Fibroblast of pulmonary artery (primary cell): ENCODE measurements at places on chromosomes 2 and 18.

DNA sequence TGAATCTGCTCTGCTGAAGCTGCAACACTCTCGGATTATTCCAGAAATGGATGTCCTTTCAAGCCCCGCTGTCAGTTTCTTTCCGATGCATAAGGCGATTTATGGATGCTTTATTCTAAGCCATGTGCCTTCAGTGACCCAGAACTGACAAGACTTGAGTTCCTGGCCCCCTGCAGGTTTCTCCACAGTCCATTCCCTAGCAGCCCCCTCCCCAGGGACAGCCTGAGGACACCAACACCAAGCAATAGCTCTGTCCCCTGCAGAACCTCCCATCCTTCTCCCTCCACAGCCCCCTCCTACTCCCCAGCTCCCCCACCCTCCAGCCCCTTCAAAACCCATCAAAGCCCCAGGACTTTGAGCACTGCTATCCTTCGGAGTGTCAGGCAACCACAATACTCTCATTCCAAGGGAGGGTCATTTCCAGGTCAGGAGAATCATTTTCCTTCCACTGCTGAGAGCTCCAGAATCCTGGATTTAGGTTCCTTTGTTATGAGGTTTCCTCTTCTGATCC, 24.6 kb upstream of the SPP2 start:
- no peak for DNase-seq

DNA sequence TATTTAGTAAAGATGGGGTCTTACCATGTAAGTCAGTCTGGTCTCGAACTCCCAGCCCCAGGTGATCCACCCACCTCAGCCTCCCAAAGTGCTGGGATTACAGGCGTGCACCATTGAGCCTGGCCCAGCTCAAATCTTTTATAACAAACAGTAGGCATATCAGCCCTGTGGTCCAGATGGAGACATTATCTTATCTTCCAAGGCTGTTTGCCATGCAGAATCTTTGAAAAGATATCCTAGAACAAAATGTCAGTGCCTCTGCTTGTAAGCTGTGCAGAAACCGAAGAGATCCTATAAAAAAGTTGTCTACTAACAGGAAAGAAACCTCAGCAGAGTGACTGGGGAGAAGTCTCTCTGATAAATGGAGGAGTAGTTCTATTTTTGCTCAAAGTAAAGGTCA, 142.1 kb downstream of the PTH2R start:
- no peak for DNase-seq

DNA sequence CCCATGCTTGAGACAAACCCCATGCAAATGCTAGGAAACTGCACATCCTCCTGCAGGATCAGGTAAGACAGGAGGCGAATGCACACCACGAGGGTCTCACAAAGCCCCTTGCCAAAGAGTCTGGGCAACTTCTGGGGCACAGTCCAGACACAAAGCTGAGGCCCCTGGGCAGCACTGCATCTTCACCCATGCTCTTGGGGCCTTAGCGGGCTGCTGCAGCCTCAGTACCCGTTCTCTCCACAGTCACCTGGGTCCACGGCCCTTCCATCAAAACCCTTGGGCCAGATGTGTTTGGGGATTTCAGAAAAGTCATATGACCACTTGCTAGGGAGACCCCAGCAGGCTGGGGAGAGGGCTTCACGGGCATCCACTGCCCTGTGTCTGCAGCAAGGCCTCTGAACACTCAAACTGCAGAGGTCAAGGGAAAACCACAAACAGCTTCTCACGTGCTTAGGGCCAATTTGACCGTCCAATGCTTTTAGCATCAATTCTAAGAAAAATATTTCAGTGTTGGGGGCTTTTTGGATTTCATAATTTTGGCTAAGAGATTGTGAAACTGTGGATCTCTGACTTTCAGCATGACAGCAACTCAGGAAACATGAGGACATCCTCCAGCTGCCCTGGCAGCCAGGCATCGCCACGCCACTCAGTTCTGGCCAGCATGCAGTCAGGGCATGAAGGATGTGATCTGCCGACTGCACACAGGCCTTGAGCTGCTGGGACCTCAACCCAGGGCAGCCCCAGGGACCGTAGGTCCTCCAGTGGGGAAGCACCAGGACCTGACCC, 20.0 kb downstream of the PASK start:
- no peak for DNase-seq

DNA sequence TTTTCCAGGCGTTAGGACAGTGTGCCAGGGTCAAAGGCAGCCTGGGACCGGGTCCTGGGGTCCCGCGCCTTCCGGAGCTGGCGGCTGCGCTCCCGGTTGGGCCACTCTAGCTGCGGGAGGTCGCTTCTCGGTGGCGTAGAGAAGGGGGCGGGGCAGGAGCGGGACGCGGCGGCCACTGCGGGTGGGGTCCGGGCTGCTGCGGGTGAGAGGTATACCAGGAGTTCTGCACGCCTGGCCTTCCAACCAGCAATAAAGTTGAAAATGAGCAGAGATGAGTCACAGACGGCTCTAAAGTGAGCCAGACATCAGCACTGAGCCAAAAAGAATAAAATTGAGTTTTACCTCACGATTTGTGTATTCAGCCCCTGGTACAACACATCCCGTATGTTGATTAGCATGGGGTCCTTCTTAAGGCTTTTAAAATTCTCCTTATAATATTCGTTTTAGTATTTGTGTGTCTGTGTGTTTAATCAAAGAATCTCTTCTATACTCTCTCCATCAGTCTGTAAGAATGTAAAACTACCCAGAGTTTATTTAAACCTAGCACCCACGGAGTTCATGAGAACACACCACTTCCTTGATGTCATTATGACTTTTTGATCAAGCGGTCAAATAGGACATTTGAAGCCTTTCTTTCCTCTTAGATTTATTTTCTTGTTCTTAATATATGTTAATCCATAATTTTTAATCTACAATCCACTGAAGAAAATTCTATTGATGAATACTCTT, at the start of gene C1GALT1C1L:
Gene C1GALT1C1L, minus strand, starts transcription at position 108 of the 729 bp plus-strand sequence. Its CDS starts 107 bp downstream, at position 1.
- DNase-seq: peak; percentile 51

GRCh38 chr2:108637304-108637669, 82.0 kb upstream of the RANBP2 start:
- DNase-seq: peak; percentile 97

DNA sequence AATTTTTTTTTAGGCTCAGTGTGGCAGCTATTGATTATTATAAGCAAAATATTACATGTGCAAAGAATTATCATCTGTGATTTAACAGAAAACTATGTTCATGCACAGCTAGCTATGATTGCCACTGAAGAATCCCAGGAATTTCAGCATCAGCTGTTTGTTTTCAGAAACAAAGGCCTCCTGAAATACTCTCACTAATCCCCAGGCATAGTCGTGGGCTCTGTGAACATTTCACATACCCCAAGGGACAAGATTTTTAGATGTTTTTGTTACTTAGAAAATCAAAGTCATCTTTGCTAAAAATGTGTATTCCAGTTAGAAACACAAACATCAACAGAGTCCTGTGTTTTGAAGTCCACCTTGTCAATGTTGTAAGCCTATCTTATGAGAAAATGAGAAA, 156.1 kb downstream of the MYO1B start:
- DNase-seq: peak; percentile 65

DNA sequence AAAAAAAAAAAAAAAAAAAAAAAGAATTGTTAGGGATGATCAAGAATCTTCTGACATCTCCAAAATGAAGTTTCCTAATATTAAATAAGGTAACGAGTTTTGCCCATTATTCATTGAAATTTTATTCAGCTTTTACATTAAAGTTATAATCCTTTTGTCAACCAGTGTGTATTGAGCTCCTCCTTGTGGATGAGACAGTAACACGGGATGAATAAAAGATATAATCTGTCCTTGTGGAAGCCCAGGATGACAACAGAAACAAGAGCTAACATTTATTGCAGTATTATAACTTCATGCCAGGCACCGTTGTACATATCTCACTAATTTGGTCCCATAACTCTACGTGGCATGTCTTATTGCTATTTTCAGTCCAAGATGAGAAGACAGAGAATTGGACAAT, 33.4 kb upstream of the SERPINB7 start:
- DNase-seq: peak; percentile 12

- DNase-seq: peak; percentile 83
Measured at GRCh38 chr18:23032030-23032582, 99.0 kb downstream of the RBBP8 start.

- no peak for DNase-seq
Measured at GRCh38 chr2:236583621-236584203, 14.1 kb downstream of the ACKR3 start.

- DNase-seq: no peak
Measured at GRCh38 chr18:10430677-10431076, 23.8 kb upstream of the APCDD1 start.

DNA sequence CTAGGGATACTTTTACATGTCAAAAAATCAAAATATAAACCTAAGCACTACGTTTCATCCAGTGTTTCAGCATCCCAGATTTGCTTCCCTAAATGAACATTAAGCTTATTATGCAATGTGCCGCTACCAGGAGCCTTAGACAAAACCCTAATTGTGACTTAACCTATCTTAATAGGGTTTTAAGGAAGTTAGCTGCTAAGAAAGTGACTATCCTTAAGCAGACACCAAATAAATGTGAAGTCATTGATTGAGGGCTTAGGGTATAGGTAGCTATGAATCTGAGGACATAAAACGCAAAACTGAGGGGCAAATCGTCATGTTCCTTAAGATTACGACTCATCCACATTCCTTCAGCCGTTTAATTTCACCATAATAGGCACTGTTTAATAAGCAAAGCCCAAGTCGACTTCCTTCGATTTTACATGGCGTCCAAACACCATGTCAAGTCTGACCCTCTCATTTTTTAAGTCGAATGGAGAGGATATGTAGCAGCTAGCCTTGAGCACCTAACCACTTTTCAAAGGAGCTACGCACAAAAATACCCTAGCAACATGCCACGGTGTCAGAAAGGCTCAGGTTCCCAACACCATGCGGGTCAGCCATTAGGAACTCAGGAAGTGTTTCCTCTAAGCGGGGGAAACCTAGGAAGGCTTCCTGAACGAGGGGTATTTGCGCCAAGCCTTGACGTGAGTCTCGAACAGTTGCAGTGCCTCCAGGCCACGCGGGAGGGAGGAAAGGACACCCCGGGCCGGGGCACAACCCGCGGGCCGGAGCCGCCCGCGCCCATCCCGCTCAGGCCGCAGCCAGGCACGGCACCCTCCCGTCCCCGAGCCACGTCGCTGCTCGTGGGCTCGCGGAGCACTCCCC, 1.0 kb downstream of the HDLBP start:
- DNase-seq: peak; percentile 69

GRCh38 chr18:46160050-46160798, 56.0 kb downstream of the HAUS1 start:
- no peak for DNase-seq
